Eye (tissue), 1 donor: ENCODE measurements at places on chromosomes 7 and 10.

- DNase-seq = no peak
These were observed 186.8 kb upstream of the AUTS2 start for GRCh38 chr7:69411466-69411865.

DNA sequence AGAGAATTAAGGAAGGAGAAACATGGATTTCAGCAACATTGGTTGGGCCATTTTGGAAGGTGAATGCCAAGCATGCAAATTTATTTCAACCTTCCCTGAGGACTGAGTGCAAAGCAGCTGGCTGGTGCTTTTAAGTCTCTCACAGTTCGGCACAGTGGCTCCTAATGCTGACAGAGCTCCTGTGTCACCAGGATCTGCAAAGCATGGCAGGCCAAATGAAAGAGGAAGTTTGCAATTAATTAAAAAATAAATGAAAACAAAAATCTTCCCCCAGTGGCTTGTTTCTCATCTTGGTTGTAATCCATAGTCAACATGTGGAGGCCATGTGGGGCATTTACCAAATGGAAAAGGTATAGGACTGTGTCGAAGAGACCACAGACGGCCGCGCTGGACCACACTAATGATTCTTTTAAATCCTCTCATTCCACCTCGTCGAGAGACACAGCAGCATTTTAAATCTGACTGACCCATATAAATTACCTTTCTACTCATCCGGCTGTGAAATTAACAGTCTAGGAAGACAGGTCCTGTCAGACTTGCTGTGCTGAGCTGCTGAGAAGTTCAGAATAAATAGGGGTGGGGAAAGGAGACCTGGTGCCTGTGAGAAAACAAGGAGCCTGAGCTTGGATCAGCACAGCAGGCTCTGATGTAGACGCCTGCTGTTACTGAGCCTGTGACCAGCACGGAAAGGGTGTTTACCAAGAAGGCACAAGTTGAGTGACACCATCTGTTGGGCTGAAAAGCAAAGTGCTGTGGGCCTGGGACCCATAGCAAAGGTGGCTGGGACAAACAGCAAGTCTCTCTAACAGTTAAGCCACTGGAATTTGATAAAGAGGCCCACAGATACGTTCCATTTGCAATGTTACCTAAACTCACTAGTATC is 136.0 kb upstream of the COL1A2 start:
- peak; percentile 26 for DNase-seq

DNA sequence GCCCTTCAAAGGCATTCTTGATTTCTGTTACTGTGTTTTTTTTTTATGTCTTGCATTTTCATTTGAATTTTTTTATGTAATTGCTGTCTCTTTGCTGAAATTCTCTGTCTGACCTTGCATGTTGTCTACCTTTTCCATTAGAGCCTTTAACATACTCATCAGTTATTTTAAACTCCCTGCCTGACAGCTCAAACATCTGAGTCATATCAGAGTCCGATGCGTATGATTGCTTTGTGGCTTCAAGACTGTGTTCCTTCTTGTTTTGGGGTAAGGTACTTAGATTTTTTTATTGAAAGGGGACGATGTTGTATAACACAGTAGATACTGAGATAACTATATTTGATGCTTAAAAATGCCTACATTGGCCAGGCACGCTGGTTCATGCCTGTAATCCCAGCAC is 9.7 kb upstream of the TARP start:
- no peak for DNase-seq

DNA sequence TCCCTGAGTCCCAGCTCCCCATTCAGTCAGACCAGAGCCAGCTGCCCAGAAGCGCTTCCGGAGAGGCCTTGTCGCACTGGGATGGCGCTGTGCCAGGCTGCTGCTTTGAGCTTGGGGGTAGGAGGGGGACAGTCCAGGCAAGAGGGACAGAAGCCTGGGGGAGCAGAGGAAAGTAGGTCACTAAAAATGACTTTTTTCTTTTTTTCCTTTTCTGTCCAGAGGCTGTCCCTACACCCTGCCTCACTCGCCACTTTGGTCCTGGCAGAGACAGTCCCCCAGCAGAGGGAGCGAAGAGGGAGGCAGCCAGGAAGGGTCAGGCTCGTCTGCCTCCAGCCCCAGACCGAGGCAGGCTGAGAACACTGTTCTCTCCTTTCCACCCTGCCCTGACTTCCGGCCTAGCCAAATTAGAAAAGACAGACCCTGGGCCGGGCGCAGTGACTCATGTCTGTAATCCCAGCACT is 15.8 kb upstream of the TRIM8 start:
- DNase-seq = no peak

DNA sequence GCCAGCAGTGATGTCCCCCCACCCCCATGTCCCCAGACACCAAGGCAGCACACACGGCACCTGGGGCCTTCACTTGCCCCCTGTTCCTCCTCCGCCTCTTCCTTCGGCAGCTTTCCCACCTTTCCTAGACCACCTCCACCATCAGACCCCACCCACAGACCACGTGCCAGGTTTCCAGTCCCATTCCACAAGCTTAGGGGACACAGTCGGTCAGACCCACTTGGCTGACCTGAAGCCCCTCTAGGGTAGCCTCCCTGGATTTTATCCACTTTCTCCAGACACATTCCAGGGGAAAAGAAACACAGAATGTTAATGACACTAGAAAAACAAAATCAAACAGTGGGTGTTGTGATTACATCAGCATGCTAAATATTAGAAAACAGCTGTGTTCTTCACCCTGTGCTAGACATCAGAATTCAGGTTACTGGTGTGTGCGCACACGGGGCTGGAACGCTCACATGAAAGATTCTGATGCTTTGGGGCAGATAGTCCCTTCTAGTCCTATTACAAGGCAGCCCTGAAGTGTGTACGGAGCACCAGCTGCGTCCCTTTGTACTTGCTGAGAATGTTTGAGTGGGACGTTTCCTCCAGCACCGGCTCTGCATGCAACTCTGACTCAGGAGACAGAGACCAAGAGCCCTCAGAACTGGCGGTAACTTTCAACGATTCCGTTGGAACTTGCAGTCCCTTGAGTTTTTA is 75.5 kb upstream of the PPP2R2D start:
- DNase-seq = peak; percentile 53

GRCh38 chr7:134852625-134853024 is 73.2 kb downstream of the CALD1 start:
- DNase-seq = no peak

DNA sequence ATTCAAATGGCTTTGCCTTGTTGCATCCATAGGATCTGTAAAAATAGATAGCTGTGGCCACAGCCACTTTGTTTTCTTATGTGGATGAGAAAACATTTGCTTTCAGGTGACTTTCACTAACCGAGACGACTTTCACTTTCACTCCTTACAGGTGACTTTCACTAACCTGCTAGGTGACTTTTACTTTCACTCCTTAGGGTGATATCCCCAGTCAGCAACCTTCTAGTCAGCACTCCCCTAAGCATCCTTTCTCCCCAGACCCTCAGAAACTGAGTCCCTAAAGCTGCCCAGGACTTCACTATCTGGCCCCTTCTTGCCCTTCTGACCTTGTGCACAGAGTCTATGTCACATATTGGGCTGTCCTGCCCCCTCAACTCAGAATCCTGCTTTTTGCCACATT is 177.5 kb downstream of the RELN start:
- DNase-seq = no peak

- no peak for DNase-seq
These were observed 450.2 kb upstream of the GALNT17 start for GRCh38 chr7:70681469-70682350.

DNA sequence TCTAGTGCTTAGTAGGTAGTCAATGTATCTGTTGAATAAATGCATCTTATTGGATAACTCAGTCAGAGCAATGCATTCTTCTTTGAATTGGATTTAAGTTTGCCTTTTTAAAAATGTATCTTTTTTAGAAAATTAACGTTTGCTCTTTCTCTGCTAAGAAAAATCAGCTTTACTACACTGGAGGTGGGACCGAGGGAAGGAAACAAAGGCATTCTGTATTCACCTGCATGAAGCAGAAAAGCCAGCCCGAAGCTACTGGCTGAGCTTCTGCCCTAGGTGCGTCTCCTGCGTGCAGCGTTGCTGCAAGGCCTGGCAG is 22.2 kb upstream of the ITGB1 start:
- DNase-seq = no peak
